RPMI7951 (cell line): ENCODE measurements at places on chromosomes 2 and 18.

- peak; percentile 95 for DNase-seq
Measured at GRCh38 chr2:20501974-20502373, 55.1 kb downstream of the RHOB start.

DNA sequence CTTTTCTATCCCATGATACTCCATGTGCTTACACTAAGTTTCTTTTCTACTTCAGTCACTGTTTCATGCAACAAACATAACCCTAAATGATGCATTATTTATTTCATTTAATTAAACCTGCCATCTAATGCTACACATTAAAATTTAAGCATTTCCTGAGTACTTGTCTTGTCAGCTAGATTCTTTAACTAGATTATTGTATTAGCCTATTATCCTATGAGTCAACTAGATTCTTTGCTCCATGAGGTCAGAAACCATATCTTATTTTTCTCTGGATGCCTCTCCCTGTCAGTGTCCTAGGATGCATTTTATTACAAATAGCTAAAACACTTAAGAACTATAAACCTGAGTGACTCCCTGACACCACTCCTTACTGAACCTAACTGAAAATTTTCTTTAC, 652.4 kb downstream of the SLC4A3 start:
- peak; percentile 54 for DNase-seq

- DNase-seq = no peak
Measured at GRCh38 chr2:33001823-33002222, 55.1 kb downstream of the LTBP1 start.

DNA sequence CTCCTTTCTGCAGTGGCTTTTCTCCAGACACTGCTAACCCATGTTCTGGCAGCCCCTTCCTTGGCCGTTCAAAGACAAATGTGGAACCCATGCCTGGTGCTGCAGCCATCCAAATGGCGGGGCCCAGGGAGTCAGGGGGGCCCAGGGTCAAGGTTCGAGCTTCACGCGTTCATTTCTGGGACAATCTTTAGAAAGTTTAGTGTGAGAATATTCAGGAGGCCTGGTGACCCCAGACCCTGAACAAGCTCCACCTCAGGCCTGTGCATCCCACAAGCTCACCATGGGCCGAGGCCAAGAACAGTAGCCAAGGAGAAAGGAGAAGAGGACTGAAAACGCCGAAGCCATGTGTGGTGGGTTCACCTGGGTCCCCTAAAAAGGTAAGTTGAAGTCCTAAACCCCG, 54.4 kb downstream of the ANKMY1 start:
- no peak for DNase-seq

- no peak for DNase-seq
Measured at GRCh38 chr2:216571909-216572513, 61.2 kb upstream of the IGFBP2 start.

DNA sequence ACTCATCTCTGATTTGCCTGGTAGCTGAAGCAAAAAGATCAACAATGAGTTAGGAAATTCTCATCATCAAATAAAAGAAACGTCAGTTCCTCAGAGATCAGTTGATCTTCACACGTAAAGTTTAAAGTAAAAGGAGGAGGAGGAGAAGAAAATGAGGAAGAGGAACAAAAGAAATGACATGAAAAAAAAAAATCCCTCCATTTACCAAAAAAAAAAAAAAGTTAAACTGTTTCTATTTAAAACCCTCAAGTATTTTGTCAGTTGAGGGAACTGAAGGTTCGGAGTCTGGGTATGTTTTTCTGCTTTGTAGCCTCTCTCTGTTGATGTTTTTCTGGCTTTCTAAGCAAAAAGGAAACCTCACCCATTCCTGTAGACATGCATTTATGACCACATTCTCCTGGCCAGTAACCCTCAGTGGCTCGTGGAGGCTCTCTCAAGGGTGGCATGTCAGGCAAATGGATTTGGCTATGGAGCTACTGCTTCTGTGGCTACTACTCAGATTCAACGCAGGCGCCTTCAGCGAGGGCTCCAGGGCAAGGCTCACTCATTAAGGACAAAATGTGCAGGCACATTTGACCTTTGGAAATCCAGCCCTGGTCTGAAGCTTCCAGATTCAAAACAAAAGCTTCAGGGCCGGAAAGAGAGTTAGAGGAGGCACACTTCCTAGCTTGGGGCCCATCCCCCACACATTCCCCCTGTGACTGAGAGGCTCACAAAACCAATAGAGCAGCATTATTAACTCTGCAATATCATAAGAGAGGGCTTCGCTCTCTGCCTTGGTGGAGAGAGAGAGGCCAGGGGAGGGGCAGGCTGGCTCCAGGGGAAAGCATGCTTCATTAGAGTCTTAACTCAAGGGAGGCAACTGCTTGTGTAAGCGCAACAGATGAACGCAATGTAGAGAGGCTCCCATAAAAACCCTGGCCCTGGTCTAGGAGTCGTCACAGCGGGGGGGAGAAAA, 22.3 kb downstream of the KLF7 start:
- peak; percentile 87 for DNase-seq

DNA sequence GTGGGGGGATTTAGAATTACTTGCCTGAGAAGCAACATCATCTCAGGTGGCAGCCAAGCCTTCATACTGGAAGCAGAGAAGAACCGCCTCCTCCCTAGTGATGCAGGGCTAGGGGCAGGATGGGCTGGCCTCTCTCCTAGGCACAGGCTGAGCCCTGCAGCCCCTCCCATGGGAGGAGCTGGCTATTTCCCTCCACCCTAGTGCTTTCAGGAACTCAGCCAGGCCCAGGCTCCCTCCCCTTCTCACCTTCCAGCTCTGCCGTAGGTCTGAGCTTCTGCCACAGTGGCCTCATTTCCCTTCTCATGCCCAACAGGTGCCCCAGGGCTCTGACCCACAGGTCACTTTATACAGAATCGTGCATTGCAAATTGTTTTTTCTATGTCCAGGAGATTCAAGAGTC, 31.0 kb downstream of the CENPA start:
- no peak for DNase-seq

DNA sequence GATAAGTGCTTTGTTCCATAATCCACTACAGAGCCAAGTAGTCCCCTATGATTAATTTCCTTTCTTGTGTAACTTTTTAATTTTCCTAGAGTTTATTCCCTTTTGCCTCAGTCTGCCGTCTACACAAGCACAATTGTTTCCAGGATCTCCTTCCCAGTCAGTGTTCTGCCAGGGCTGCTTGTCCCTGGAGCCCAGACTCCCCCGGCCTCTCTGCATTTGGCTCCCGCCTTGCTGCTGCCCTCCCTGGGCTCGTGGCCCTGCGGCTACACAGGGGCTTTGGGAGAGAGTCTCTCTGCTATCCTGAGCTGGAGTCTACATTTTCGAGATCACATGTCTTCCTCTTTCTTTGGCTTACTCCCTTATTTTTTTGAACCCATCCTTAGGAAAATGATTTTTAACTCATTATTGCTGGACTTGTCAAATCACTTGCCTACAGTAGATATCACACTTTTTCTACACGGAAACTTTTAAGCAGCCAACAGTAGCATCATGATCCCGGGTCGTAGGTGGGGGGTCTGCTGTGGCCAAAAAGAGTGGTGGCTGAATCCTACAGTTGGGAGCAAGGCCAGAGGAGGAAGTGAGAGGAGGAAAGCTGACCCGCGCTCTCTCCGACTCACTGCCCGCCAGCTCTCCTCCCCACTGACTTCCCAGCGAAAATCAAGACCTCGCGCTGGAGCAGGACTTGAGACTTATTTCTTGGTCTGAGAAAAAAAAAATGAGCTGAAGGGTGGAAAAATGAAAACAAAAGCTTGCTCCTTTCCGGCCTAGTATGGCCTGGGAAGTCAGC, 9.4 kb downstream of the FBLN7 start:
- no peak for DNase-seq

DNA sequence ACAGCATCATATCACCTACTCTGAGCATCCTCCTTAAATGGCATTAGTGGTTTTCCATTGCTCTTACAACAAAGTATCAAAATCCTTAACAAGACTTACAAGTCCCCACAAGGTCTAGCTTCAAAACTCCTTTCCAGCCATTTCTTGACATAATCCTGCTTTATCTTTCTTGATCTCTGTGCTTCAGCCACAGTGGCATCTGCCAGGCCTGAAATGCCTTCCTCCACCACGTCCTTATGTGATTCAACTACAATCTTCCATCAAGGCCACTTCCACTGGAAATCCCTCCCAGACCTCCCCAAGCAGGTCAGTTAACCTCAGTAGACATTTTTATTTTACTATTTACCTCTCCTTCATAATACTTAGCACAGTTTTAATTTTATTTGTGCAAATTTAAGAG, 83.8 kb upstream of the CCDC150 start:
- DNase-seq = peak; percentile 37

GRCh38 chr2:128402911-128403670, 84.4 kb upstream of the HS6ST1 start:
- no peak for DNase-seq

DNA sequence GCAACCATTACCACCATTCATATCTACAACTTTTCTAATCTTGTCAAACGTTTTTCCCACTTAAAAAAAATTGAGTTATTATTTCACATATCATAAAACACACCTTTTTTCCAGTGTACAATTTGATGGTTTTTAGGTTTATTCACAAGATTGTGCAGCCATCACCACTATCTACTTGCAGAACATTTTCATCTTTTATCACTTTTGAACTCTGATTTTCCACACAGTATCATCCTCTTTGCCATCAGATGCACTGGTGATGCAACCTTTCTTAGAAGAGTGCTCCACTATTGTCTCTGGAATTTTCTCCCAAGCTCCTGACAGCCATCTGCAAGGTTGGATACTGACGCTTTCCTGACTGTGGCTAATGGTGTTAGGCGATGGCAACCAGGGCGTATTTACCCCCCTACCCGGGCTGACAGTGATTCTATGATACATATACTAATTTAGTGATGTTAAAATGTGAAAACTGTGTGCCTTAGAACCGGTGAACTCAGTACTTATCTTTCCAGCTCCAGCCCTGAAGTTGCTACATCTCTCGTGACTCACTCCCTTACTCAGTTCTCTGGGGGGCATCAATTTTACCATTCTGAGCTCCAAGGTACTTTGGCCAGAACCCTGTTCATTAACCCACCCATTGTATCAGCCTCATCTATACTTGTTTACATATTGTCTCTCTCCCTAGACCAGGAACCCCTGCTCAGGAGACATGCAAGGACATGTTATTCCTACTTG, 105.4 kb upstream of the SPRED2 start:
- no peak for DNase-seq

DNA sequence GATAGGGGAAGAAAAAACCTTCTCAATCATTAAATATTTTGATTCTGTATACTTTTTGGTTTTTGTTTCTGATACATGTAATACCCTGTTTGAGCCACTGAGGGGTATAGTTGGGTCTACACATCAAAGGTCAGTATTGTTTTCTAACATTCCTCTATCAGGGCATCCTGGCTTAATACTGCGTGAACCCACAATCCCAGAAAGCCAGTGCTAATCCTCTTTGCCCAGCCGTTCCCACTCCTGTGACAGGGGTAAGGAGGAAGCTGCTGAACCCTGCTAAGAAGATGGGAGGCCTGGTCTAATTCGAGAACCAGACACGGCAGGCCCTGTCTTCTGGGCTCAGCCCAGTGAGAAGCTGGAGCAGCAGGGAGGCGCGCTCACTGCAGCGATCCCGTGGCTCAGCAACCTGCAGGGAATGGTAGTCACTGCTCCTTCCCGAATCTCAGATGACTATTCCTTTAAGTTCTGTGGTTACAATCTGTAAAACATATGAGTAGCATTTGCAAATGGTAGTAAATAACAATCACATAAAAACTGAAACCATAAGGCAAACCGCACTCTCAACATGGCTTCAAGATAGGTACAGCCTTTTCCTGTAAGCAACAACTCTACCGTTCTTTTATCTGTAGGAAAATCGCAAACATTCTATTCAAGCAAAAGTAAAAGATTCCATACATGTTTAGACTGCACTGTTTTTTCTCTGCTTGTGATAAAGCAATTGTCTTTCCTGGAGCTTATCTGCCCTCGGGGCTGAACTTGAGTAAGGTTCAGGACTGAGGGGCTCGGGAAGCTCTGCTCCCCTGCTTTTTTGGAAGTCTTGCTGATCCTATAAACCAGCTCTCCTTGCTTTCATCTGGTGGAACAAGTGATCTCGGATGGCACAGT, 87.0 kb downstream of the EPB41L3 start:
- peak; percentile 3 for DNase-seq

- DNase-seq = peak; percentile 1
Measured at GRCh38 chr18:37019157-37019827, 190.4 kb downstream of the KIAA1328 start.

- no peak for DNase-seq
Measured at GRCh38 chr2:184677171-184677570, 78.8 kb downstream of the ZNF804A start.

GRCh38 chr2:239035361-239035814, 187.5 kb downstream of the TWIST2 start:
- DNase-seq = peak; percentile 22

GRCh38 chr18:3405713-3406112, 44.3 kb upstream of the TGIF1 start:
- no peak for DNase-seq

GRCh38 chr18:52287151-52287550, 52.8 kb upstream of the DCC start:
- DNase-seq = no peak

GRCh38 chr2:48927355-48927754, 171.8 kb upstream of the LHCGR start:
- no peak for DNase-seq

DNA sequence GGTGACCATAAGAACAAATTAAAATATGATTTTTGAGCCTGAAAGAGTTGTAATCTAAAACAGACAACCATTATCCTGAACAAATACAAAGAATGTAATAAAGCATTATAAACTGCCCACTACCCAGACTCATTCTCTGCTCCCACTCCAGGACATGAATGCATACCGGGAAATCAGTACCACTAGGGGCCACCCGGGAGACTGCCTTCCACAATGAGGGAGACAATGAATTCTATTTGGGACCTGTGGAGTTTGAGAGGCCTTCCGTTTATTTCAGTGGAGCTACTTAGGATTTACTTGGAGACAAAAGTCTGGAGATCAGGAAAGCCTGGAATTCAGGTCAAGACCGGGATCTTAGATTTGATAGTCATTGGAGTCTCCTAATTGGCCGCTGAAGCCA, 50.0 kb downstream of the NAB1 start:
- DNase-seq = peak; percentile 53

GRCh38 chr2:154329510-154329909, 369.0 kb upstream of the KCNJ3 start:
- DNase-seq = no peak

- DNase-seq = peak; percentile 90
Measured at GRCh38 chr2:18788592-18788991, 199.2 kb upstream of the NT5C1B start.
